Left cardiac atrium (tissue), 4 donors: ENCODE measurements at places on chromosomes 3 and 15. TPM values are rescaled to one million over a fixed set of nuclear protein-coding genes. Genes with fewer than 3 reads are reported as not detected.

IGSF11 gene
- 2.7 TPM for total RNA-seq

ZNF774 gene
- total RNA-seq, result 3.6 TPM

HYPK gene
- total RNA-seq, result 11.2 TPM

GRIP2 gene
- total RNA-seq, result 19.8 TPM

CCDC80 gene
- total RNA-seq, result 233 TPM

ABHD10 gene
- 27.6 TPM for total RNA-seq

TTC21A gene
- total RNA-seq, result 2.5 TPM

AP3B2 gene
- 1.4 TPM for total RNA-seq

CASR gene
- total RNA-seq, result not detected

C3orf20 gene
- not detected for total RNA-seq

ILDR1 gene
- not detected for total RNA-seq

MB21D2 gene
- total RNA-seq, result 4.1 TPM

RETNLB gene
- not detected for total RNA-seq

RPL14 gene
- 1,044 TPM for total RNA-seq

PTH1R gene
- total RNA-seq, result 5.4 TPM

IP6K2 gene
- total RNA-seq, result 38.4 TPM

SNTN gene
- not detected for total RNA-seq

PLSCR4 gene
- 37.6 TPM for total RNA-seq
